ENCODE measurements at places on chromosomes 2 and 18. TPM values are rescaled to one million over a fixed set of nuclear protein-coding genes. Genes with fewer than 3 reads are reported as not detected.

- no peak for DNase-seq
Measured at GRCh38 chr2:188852772-188853171, 121.4 kb upstream of the COL3A1 start.

DNA sequence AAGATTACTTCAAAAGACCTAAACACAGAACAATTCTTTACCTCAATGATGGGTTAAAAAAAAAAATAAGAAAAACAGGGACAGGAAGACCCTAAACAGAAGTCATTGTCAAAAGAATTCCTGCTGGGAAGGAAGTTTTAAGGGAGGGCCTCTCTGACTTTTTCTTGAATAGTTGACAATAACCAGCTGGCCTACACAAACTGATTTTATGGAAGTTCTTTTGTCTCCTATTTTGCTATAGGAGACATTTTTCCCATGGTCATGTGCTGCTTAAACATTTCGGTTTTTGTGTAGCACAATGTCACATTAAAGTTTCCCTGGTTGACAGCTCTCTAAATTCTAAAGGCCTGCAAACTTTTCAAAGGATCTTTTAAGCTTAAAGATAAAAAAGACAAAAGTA, 55.3 kb downstream of the RFTN2 start:
- DNase-seq = no peak

Gene HNMT
- 1.8 TPM for polyA plus RNA-seq

Gene ZFP36L2
- polyA plus RNA-seq = 12.5 TPM

Gene GREB1
- 2.7 TPM for polyA plus RNA-seq

All from SK-N-SH (cell line).